ENCODE measurements at places on chromosomes 11 and 22. TPM values are rescaled to one million over a fixed set of nuclear protein-coding genes. Genes with fewer than 3 reads are reported as not detected.

The RBMXL2 gene
- total RNA-seq = 0.11 TPM

The KCNE3 gene
- 5.2 TPM for total RNA-seq

The CST6 gene
- not detected for total RNA-seq

The ZFTA gene
- 17.5 TPM for total RNA-seq

The ATP5MG gene
- 33.1 TPM for total RNA-seq

The MIAT gene
- 1.5 TPM for total RNA-seq

The LUZP2 gene
- 0.11 TPM for total RNA-seq

The TEX54 gene
- total RNA-seq = not detected

The ST14 gene
- under 0.01 TPM for total RNA-seq

The SPON1 gene
- total RNA-seq = 0.12 TPM

Data from uterine smooth muscle cell (primary cell).